ENCODE measurements at places on chromosomes 7 and 10.
A peak's percentile ranks its signal among the peaks of the same experiment; 100 is the strongest.

GRCh38 chr10:16907687-16908086 lies 90.5 kb upstream of the RSU1 start:
- no peaks in the 10 kb centered on the region for H3K27me3 ChIP-seq
- H3K4me3 ChIP-seq, result no peak overlapping the region
- DNase-seq, result no peak
- H3K27ac ChIP-seq, result no peak overlapping the region

- no peak overlapping the region for H3K4me3 ChIP-seq
- H3K4me1 ChIP-seq, result no peaks in the 10 kb centered on the region
- H3K27ac ChIP-seq, result no peak overlapping the region
- no peaks in the 10 kb centered on the region for H3K27me3 ChIP-seq
These were observed 106.9 kb upstream of the NPS start for GRCh38 chr10:127442220-127442525.

DNA sequence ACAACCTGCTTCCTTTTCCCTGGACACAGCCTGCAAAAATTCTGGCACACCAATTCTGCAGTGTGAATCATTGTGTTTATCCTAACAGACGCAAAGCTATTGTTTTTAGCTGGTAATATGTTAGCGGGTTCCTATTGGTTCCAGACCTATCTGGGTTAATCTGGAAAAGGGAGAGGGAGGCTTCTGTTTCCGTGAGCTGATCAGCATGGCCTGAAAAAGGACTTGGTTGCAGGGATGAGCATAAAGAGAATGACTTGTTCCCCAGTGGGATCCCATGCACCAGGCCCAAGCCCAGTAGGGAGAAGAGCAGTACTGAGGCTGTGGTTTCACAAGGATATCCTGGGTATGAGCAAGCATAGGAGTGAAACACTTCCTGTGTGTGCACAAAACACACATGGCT lies 78.4 kb downstream of the PDE1C start:
- DNase-seq, result no peak
- H3K4me1 ChIP-seq, result no peaks in the 10 kb centered on the region
- no peak overlapping the region for H3K4me3 ChIP-seq
- no peak overlapping the region for H3K27ac ChIP-seq

- no peaks in the 10 kb centered on the region for H3K4me1 ChIP-seq
- no peak overlapping the region for H3K27ac ChIP-seq
- no peaks in the 10 kb centered on the region for H3K27me3 ChIP-seq
- no peak for DNase-seq
These were observed 11.2 kb upstream of the THSD7A start for GRCh38 chr7:11843113-11843765.

- no peaks in the 10 kb centered on the region for H3K4me1 ChIP-seq
- DNase-seq, result no peak
- no peaks in the 10 kb centered on the region for H3K36me3 ChIP-seq
- H3K27me3 ChIP-seq, result no peaks in the 10 kb centered on the region
- H3K4me3 ChIP-seq, result no peak overlapping the region
- H3K27ac ChIP-seq, result no peak overlapping the region
These were observed 32.8 kb downstream of the TSPAN12 start for GRCh38 chr7:120825152-120825551.

DNA sequence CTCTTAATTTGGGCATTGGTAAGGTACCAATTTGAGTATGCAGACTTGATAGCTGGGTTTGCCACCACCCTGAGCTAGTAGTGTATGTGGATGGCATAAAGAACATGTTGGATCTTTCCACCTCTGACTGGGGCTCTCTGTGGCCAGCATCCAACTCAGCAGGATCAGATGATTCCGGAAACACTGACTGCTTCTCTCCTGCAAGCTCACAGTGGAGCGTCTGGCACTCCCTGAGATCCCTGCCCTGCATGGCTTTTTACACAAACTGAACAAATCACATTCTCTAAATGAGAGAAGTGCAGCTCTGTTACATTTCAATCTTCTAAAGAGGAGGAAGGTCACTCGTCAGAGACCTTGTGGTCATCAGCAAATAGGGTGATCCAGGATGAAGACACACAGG lies 1057.5 kb downstream of the NRG3 start:
- no peak overlapping the region for H3K27ac ChIP-seq
- DNase-seq, result no peak
- no peak overlapping the region for H3K4me3 ChIP-seq

DNA sequence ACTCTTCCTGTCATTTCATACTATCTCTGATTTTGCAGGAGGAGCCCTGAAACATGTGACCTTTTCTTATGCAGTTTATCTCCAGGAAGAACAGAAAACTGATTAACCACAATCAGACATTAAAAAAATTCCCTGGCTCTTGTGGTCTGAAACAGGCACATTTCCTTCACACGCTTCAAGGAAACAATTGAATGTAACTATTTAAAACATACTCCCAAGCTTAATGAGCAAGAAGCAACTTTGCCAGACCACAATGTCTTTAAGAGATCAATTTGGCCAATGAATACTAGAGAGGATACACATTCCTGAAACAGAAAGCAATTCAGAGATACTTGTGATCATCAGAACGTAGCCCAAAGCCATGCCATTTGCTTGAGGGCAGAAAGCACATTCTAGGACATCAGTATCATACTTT lies 65.8 kb downstream of the PIP4K2A start:
- H3K4me3 ChIP-seq, result no peak overlapping the region
- DNase-seq, result no peak
- H3K27me3 ChIP-seq, result no peaks in the 10 kb centered on the region
- no peaks in the 10 kb centered on the region for H3K36me3 ChIP-seq

DNA sequence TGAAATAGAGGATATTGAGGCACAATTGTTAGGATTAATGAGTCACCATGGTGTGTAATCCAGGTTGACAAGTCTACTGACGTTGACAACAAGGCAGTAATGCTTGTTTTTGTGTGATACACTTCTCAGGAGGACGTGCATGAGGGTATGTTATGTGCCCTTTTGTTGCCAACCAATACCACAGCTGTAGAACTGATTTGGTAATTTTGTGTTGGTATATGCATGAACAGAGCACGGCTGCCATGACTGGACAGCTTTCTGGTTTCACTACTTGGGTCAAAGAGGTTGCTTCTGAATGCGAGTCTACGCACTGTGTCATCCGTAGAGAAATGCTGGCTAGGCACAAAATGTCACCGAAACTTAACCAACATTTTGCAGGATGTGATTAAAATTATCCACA lies 32.9 kb downstream of the PHTF2 start:
- H3K4me1 ChIP-seq, result peaks cover 19% of the 10 kb centered on the region
- H3K27me3 ChIP-seq, result no peaks in the 10 kb centered on the region
- H3K27ac ChIP-seq, result peak overlapping the region; percentile 75
- DNase-seq, result no peak

DNA sequence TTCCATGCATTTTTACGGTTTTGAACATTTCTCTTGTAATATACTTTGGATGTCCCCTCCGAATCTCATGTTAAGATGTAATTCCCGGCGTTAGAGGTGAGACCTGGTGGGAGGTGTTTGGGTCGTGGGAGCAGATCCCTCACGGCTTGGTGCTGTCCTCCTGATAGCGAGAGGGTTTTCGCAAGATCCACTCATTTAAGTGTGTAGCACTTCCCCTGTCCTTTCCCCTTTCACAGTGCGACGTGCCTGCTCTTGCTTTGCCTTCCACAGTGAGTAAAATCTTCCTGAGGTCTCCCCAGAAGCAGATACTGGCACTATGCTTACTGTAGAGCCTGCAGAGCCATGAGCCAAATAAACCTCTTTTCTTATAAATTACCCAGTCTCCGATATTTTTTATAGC lies 6.6 kb downstream of the GPR141 start:
- DNase-seq, result no peak
- no peaks in the 10 kb centered on the region for H3K4me1 ChIP-seq
- no peaks in the 10 kb centered on the region for H3K36me3 ChIP-seq
- H3K27ac ChIP-seq, result no peak overlapping the region
- H3K4me3 ChIP-seq, result no peak overlapping the region
- H3K27me3 ChIP-seq, result no peaks in the 10 kb centered on the region

- no peaks in the 10 kb centered on the region for H3K36me3 ChIP-seq
- DNase-seq, result no peak
- no peaks in the 10 kb centered on the region for H3K4me1 ChIP-seq
- no peak overlapping the region for H3K27ac ChIP-seq
These were observed 87.8 kb downstream of the CREB5 start for GRCh38 chr7:28500138-28500537.

- no peaks in the 10 kb centered on the region for H3K27me3 ChIP-seq
- no peak for DNase-seq
These were observed 20.8 kb upstream of the ERVW-1 start for GRCh38 chr7:92498557-92498956.

GRCh38 chr7:120760050-120760449 lies 97.9 kb downstream of the TSPAN12 start:
- H3K4me1 ChIP-seq, result no peaks in the 10 kb centered on the region
- H3K4me3 ChIP-seq, result no peak overlapping the region
- H3K27ac ChIP-seq, result no peak overlapping the region

DNA sequence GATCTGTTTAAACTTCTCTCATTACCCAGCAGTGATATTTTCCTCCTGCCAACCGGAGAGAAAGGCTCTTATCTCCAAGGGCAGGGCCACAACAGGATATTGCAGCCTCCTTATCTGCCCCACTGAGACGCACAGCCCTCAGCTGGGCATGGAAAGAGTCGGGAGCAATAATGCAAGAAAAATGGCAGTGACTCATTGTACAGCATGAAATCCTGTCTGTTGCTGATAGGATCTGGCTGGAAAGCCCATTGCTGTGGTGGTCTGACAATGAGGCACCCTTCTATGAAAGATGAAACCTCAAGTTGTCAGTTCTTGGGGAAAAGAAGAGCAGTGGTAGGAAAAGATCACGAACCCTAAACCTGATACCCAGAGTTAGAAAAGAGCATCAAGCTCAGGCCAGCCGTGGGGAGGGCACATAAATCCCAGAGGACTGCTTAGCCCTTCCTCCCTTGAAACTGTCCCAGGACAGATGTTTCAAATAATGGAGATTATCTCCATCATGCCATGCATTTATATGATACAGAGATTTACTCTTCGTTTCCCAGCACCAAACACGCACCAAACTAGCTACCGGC lies 47.0 kb upstream of the FIGNL1 start:
- peak overlapping the region; percentile 43 for H3K27ac ChIP-seq
- H3K36me3 ChIP-seq, result no peaks in the 10 kb centered on the region
- no peak overlapping the region for H3K4me3 ChIP-seq
- DNase-seq, result no peak

GRCh38 chr10:96416643-96417042 lies 57.8 kb upstream of the OPALIN start:
- H3K36me3 ChIP-seq, result no peaks in the 10 kb centered on the region
- peak; percentile 57 for DNase-seq
- H3K27me3 ChIP-seq, result peaks cover 4% of the 10 kb centered on the region
- peaks cover 14% of the 10 kb centered on the region for H3K4me1 ChIP-seq
- H3K27ac ChIP-seq, result no peak overlapping the region

GRCh38 chr7:105807448-105807762 lies 69.0 kb downstream of the ATXN7L1 start:
- no peak for DNase-seq
- no peak overlapping the region for H3K4me3 ChIP-seq
- no peaks in the 10 kb centered on the region for H3K36me3 ChIP-seq
- H3K27me3 ChIP-seq, result no peaks in the 10 kb centered on the region

Data from gastrocnemius medialis (tissue), 4 donors.